ENCODE measurements at places on chromosomes 2 and 18.

DNA sequence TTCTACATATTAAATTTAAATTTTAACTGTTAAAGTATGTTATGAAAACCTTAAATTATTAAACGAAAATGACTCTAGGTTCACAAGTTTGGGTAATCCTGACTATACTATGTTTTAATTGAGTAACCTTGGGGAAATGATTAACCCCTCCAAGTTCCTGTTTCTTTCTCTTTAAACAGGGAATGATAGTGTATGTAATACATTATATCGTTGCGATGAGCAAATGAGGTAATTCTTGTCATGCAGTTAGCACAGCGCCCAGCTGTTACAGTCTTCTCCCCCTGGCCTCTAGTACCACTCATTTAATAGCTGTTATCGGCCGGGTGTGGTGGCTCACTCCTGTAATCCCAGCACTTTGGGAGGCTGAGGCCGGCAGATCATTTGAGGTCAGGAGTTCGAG is 80.4 kb downstream of the MTA3 start:
- DNase-seq: no peak

DNA sequence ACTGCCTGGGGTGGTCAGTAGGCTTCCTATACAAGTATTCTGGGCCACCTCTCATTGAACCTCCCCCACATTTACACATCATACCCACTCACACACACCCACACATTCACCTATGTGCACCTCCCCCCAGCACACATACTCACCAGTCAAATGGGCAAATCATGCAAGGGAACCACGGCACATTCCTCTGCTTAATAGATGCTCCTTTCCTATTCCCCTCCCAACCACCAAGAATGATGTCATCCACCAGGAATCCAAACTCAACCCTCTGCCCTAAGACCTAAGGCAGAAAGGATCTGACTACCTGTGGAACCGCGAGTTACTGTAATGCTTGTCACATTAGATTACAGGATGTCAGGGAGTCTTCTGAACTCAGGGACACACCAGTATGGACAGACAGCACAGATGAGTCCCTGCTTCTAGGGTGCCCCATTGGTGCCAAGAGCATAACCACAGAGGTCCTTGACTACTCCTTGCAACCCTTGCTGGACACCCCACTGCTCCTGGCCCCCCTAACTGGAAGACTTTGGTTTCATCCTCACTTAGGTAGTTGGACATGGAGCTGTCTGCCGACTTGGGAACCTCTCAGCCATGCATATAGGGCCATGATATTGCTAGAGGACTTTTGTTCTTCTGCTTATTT is 21.5 kb upstream of the CAB39 start:
- peak; percentile 56 for DNase-seq

DNA sequence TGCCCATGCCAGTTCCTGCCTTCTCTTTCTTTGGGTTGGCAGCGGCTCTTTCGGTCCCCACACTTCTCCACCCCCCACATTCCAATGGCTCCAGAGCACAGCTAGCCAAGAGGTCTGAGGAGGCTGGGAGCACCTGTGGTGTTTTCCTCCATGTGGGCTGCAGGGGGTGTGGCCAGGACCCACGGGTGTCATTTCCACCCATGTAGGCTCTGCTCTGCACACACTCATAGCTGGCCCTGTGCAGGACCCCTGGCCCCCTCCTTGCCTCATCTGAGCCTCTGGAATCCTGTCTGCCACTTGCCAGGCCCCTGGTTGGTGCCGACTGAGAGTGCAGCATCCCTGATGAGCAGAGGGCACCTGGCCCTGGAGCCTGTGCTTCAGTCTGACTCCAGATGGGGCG is 46.3 kb downstream of the DYSF start:
- DNase-seq: no peak

DNA sequence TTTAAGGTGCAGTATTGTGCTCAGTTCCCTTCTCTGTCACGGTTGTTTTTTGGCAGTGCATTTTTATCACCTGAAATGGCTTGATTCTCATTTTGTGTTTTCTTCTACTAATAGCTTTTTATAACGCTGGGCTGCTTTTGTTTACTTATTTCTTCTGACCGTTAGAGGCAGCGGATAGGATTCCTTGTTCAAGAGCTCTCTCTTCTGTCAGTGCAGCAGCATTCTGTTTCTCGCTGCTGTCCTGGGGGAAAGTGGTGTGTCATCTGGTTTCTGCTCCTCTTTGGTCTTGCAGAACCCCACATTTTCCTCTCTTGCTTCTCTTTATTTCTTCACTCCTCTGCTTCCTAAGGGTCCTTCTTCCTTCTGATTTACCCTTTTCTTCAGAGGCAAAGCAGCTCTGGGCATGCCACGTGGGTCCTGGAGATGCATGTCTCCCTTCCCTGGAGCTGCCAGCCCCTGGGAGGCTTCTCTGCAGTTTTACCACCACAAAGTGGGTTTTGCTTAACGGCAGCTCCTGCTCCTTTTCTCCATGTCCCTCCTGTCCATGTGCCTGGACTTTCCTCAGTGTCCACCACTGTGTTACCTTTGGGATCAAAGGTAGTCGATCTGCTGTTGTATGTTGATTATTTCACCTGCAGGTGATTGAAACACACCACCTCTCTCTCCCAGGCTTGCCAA is 47.3 kb upstream of the SNTG2 start:
- DNase-seq: peak; percentile 40

- DNase-seq: no peak
Measured at GRCh38 chr2:164496881-164497280, 124.4 kb downstream of the GRB14 start.

GRCh38 chr2:66331176-66331575 is 103.7 kb upstream of the MEIS1 start:
- DNase-seq: no peak

GRCh38 chr2:127110985-127111384 is 4.0 kb upstream of the BIN1 start:
- DNase-seq: no peak

- DNase-seq: no peak
Measured at GRCh38 chr2:181152701-181153100, 172.3 kb downstream of the UBE2E3 start.

GRCh38 chr2:216181351-216181750 is 72.2 kb downstream of the XRCC5 start:
- no peak for DNase-seq

DNA sequence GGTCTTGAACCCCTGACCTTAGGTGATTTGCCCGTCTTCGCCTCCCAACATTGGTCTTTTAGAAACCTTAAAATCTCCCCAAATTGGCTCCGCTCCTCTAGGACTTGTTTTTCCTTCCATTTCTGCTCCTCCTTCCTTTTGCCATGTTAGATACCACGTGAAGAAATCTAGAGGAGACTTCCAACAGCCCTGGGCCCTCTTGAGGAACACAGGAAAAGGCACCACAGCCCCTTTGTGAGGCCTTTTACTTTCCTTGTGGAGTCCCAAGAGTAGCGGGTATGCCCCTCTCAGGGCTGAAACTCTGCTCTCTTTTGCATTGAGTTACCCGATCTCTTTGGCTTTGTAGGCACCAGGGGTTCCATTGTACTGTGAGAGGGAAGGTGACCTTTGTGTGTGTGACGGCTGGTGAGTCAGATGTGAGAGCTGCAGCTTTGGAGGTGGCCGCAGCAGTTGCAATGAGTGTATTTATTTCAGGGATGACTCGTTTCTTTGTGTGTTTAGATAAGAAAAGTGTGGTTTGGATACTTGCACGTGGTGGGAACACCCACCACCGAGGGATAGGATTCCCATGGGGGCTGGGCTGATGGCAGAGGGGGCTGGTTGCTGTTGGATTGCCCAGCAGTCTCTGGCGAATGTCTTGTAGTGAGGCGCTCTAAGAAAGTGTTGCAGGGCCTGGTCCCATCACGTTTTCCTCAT is 218.4 kb upstream of the HS6ST1 start:
- DNase-seq: peak; percentile 85

DNA sequence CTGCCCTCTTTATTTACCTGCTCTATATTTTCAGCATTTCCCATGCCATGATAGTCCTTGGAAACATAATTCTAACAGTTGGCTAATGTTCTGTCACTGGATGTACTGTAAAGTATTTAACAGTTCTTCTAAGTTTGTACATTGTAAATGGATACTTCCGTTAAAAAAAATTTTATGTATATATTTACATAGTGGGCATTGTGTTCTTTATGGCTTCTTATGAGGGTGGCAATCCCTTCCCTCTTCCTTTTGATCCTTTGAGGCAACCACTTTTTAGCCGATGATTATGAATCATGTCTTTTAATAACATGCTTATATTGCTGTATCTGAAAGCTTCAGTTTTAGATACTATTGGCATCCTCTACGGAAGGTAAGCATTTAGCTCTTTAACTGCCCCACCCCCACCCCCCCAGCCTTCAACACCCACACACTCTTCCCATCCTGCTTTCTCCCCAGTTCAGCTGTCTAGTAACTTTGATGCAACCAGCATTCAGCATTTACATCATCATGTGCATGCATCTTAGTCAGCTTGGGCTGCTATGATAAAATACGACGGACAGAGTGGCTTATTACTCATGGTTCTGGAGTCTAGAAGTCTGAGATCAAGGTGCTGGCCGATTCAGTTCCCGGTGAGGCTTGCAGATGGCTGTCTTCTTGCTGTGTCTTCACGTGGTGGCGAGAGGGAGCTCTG is 21.0 kb upstream of the EDAR start:
- DNase-seq: no peak

DNA sequence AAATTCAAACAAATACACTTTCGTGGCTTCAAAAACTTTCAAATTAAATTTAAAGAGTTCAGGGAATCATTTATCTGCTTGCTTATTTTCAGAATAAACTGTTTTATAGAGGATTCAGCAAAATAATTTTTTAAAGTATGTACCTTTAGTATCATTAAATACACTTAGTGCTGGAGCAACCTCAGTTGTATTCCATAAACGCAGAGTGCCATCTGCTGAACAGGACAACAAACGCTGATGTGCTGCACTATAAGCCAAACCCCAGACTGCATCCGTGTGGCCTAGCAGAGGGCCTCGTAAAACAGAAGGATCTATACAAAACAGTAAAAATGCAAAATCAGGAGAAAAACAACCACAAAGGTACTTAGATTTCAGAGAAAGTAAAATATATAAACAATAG is 108.6 kb downstream of the STRN start:
- no peak for DNase-seq

DNA sequence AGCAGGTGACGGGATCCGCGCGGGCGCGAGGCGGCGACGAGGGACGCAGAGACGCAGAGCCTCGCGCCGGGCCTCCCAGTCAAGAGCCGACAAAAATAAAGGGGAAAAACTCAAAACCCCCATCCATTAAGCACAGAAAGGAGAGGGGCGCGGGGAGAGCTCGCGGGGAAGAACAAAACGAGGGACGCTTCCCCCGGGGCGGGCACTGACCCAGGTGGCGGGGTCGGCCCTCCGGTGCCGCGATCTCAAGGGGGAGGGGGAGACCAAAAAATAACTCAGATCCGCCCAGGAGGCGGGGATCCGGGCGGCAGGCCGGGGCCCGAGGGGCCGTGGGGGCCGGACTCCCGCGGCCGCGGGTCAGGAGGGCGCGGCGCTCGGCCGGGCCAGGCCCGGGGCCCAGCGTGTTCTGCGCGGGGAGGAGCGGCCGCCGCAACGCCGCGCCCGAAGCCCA is 597 bp downstream of the RNF103 start:
- DNase-seq: peak; percentile 58

- DNase-seq: no peak
Measured at GRCh38 chr18:70287731-70288130, 1.1 kb upstream of the SOCS6 start.

DNA sequence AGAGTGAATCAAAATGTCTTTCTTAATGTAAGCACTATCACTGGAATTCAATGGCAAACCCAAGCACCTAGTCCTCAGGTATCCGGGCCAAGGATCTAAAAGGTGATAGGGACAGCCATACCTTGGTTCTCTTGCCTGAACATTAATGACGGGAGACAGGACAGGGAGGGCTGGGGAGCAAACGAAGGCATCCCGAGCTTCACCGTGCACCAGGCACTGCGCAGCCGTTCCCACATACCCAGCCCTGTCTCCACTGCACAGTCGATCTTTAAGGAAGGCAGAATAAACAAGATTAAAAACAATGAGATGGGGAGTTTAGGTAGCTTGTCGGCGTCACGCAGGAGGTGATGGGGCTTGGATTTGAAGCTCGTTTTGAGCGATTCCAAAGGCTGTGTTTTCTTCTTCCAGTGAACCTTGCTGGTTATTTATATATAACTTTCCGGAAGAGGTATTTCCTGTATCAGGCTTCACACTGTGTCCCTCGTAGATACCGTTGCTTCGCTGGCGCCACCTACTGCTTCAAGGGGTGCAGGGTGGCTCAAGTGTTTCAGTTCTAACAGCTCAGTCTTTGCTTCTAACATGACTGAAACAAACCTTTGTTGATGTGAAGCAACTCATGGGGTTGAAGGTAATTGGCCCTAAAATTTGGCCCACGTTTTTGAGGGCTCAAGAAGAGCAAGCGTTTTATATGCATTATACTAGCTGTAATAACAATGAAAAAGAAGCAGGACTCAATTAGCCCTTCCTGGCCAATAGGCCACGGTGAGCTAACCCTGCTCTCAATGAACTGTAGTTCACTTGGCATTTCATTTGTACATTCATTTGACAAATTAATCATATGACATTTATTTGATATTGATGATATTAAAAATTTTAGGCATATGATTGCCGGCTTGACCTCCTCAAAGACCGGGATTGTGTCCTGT is 77.4 kb downstream of the DCDC2C start:
- peak; percentile 47 for DNase-seq

GRCh38 chr2:77370511-77370910 is 151.7 kb downstream of the LRRTM4 start:
- no peak for DNase-seq

- no peak for DNase-seq
Measured at GRCh38 chr18:10726198-10727068, 200.6 kb downstream of the NAPG start.

DNA sequence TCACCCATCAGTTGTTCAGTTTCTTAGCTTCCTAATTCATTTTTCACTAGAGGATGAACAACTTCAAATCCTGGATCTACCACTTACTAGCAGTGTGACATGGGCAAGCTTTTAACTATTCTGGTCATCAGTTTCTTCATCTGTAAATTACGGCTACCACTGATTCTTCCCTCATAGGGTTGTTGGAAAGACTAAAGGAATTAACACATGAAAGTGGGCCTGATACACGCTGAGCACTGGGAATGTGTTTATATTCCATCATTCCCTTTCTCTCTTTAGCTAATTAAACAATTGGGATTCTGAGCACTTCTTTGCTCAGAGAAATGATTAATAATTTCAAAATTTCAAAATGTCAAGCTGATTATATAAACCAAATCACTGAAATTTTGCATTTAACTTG is 862.3 kb upstream of the GCFC2 start:
- DNase-seq: no peak

- peak; percentile 22 for DNase-seq
Measured at GRCh38 chr2:118464046-118464445, 375.8 kb downstream of the INSIG2 start.

- DNase-seq: no peak
Measured at GRCh38 chr18:58580623-58581022, 48.3 kb downstream of the ALPK2 start.

DNA sequence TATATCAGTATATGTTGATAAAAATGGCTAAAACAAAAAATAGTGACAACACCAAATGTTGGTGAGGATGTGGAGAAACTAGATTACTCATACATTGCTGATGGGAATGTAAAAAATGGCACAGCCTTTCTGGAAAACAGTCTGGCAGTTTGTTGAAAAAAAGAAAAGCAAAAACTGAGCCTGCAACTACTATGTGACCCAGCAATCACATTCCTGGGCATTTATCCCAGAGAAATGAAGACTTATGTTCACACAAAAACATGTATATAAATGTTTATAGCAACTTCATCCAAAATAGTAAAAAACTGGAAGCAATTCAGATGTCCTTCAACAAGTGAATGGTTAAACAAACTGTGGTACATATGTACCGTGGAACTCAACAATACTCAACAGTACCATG is 7.5 kb upstream of the KDSR start:
- DNase-seq: no peak
